ENCODE measurements at places on chromosomes 7 and 10.

DNA sequence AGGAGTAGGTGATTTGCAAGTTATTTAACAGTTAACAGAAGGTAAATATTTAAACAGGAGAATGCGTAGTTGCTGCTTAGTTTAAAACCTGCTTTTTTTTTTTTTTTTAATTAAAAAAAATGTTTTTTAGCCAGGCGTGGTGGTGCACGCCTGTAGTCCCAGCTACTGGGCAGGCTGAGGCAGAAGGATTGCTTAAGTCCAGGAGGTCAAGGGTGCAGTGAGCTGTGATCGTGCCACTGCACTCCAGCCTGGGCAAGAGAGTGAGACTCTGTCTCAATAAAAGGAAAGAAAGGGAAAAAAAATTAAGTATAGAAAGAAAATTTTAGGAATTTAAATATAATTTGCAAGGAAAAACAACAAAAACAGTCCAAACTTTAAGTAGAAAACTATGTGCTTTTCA is 71.6 kb downstream of the BTRC start:
- no peak for DNase-seq

DNA sequence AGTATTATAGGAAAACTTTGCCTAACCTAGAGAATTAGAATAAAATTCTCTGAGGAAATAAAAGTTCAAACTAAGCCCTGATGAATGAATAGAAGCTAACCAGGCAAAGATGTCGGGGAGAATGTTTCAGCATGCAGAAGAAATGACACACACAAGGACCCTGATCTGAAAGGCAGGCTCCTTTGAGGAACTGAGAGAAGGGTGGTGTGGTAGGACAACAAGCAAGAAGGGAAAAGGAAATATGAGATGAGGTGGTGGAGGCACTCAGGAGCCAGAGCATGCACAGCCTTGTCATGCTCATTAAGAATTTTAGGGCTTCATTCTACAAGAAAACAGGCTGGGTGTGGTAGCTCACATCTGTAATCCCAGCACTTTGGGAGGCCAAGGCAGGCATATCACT is 90.6 kb downstream of the ARHGAP12 start:
- DNase-seq: no peak

DNA sequence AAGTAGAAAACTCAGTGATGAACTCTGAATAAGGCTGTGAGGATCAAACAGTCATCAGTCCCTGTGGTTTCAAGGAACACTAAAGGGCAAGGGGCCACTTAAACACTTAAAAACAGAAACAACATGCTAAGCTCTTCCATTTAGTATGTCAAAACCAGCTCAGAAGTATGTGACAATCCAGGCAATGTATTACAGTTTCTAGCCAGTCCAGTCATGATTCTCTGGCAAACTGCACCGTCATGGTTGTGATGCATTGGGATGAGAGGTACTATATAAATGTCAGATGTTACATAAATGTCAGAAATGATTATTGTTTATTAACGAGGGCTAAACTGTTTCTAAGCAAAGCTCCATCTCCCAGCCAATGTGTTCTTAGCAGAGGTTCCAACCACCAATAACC is 4.7 kb upstream of the CREB5 start:
- DNase-seq: no peak

- DNase-seq: no peak
Observed at GRCh38 chr10:71294091-71294561, 24.9 kb upstream of the SLC29A3 start.
